Type B pancreatic cell (in vitro differentiated cells): ENCODE measurements at places on chromosomes 13 and 19. TPM values are rescaled to one million over a fixed set of nuclear protein-coding genes. Genes with fewer than 3 reads are reported as not detected.

- no peak overlapping the region for H3K4me3 ChIP-seq
- peaks cover 22% of the 10 kb centered on the region for H3K36me3 ChIP-seq
- H3K4me1 ChIP-seq: peaks cover 15% of the 10 kb centered on the region
- DNase-seq: no peak
- no peak overlapping the region for H3K27ac ChIP-seq
- no peaks in the 10 kb centered on the region for H3K27me3 ChIP-seq
Observed at GRCh38 chr19:10670876-10671804, 17.0 kb downstream of the ILF3 start.

GRCh38 chr13:105670179-105670990 lies 865.1 kb downstream of the EFNB2 start:
- no peaks in the 10 kb centered on the region for H3K4me1 ChIP-seq
- H3K27ac ChIP-seq: no peak overlapping the region
- no peak for DNase-seq
- H3K4me3 ChIP-seq: no peak overlapping the region

- no peak overlapping the region for H3K4me3 ChIP-seq
- DNase-seq: no peak
- H3K4me1 ChIP-seq: peaks cover 7% of the 10 kb centered on the region
- H3K27ac ChIP-seq: no peak overlapping the region
Observed at GRCh38 chr19:33497131-33497777, 24.3 kb downstream of the PEPD start.

GRCh38 chr19:3481241-3482090 lies 1.1 kb upstream of the SMIM24 start:
- H3K4me1 ChIP-seq: no peaks in the 10 kb centered on the region
- no peak for DNase-seq

CEACAM7 gene
- total RNA-seq: 4.4 and 8.0 TPM in 2 replicates

VN1R4 gene
- not detected in 2 replicates for total RNA-seq

MEIOSIN gene
- not detected in 2 replicates for total RNA-seq

CLEC11A gene
- total RNA-seq: 4.2 and 5.9 TPM in 2 replicates
